ENCODE measurements at places on chromosomes 12 and 14.

- DNase-seq, result no peak
Measured at GRCh38 chr12:14769466-14769968, 33.8 kb downstream of the WBP11 start.

DNA sequence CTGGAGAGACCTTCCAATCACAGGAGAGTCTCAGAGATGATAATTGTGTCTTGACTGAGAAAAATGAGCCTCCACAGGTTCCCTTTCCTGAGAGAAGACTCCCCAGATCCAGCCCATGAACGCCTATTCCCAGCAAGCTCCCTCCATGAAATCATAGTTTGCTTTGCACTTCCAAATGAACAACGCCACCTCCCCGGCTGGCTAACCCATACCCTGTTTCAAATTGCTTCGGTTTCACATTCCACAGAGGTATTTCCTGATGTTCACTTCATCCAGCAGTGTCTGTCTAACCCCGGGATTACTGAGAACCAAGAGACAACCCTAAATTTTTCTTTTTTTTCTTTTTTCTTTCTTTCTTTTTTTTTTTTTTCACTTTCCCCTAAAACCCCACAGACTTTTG is 124.1 kb upstream of the RFLNA start:
- DNase-seq, result no peak

DNA sequence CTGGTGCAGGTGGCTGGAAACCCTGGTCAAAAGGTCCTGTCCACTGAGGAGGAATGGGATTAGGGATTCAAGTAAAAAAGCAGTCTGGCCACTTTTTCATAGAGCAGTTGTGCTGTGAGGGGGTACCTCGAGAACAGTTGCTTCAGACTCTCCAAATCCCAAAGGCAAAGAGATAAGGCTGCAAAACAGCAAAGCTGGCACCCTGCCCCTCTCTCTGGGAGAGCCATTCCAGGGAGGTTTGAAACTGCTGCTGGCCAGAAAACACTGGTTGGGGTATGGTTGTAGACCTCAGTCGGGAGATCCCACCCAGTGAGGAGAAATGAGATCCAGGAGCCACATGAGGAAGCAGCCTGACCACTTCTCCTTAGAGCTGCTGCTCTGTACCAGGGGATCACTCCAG is 137.3 kb downstream of the CEP83 start:
- no peak for DNase-seq

DNA sequence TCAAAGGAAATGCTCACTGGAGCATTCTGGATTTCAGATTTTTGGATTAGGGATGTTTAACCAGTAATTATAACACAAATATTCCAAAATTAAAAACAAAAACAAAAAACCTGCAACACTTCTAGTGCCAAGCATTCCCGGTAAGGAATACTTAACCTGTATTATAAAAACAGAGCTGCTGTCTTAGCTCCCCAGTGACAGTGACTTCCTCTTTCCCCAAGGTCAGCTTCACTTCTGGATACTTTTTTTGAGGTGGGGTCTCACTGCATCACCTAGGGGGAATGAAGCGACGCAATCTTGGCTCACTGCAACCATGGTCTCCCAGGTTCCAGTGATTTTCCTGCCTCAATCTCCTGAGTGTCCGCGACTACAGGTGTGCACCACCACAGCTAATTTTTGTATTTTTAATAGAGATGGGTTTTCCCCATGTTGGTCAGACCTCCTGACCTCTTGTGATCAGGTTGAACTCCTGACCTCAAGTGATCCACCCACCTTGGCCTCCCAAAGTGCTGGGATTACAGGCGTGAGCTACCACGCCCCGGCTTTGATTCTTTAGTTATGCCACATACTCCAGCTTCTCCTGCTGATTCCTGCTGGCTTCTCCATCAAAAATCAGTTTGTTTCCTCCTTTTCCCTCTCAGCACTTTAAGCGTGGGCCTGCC is 15.9 kb downstream of the PPP1CC start:
- DNase-seq, result no peak

- DNase-seq, result no peak
Measured at GRCh38 chr14:105913861-105914260, 387.5 kb downstream of the TMEM121 start.

GRCh38 chr12:104672096-104672445 is 215.3 kb downstream of the CHST11 start:
- DNase-seq, result no peak

DNA sequence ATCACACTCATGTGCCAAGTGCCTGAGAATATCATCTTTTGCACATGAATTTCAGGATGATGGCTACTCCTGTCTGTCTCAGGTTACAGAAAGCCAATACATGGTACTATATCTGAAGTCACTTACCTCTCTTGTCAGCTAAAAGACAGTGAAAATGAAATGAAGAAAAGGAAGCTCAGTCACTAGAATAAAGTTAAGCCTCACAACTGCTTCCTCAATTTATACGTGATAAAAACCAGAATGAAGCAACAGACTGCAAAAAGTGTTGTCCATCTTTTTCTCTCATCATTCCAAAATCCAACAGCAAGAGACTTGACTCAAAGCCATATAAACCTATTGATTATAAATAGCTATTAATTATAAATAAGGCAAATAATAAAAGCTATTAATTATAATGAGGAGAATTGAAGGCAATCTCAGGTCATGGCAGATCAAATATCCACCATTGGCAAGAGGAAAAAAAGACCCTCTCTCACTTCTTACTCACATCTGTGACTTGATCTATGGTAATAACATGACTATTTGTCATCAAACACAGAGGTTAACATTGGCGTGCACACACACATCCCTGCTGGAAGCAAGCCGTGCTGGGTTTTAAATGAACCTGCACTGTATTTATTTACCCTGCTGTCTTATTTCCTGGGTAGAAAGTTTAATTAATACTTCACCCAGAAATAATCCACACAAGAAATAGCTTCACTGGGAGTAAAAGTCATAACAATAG is 10.0 kb downstream of the NIN start:
- no peak for DNase-seq

Data from forelimb muscle (tissue), 1 donor.